ENCODE measurements at places on chromosomes 12 and 14.

- no peak for DNase-seq
These were observed 102.0 kb upstream of the MYL2 start for GRCh38 chr12:111022386-111022785.

- no peak for DNase-seq
These were observed 210.5 kb upstream of the PLEKHG7 start for GRCh38 chr12:92492291-92492690.

DNA sequence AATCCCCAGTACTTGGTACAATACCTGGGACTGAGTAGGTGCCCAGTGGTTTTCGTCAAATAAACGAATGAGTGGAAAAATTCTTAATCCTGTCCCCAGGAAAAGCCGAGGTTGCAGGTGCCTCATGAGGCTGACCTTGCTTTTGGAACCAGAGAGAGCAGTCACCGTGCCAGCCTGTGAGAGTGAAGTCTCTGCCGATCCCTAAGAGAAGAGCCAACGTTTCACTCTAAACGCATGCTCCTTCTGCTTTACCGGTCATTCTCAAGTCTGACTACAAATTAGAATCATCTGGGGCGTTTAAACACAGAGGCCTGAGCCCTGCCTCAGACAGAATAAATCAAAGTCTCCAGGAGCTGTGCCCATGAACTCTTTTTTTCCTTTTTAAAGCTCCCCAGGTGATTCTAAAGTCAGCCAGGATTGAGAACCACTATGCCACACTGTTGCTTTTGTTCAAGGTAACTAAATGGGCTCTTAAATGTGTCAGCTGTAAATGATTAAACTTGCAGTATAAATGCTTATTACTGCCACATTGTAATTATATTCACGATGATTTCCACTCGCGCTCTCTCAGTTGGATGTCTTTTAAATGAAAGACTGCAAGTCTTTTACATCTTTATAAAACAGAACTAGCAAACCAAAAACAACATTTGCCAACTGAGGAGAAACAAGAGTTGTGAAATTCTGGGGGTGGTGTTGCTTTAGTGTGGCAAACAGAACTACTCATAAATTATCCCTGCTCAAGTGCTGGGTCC is 26.9 kb downstream of the TCP11L2 start:
- no peak for DNase-seq

- DNase-seq, result no peak
These were observed 684 bp upstream of the ABCB9 start for GRCh38 chr12:122966743-122967550.

DNA sequence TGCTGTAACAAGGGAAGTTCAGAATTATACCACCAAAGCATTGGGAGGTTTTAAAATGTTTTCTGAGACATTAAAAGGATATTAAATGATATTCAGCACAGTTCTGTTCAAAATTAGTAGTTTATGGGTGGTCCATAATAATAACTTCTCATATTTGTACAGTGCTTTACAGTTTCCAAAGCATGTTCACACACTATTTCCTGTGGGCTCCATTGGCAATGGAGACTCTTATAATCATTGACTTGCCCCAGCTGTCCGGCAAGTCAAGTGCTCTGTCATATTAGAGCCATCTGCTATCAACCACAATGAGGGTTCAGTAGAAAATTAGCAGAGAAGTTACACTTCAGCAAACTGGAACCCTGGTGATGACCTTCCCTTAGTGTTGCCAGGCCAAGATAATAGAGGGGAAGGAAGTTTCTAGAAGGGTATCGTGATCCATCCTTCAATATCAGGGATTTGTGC is 526.6 kb upstream of the CCDC196 start:
- DNase-seq, result no peak

GRCh38 chr12:51082561-51083125 is 753 bp downstream of the CSRNP2 start:
- peak; percentile 49 for DNase-seq

- DNase-seq, result no peak
These were observed 900.6 kb downstream of the VRK1 start for GRCh38 chr14:97697772-97698171.

DNA sequence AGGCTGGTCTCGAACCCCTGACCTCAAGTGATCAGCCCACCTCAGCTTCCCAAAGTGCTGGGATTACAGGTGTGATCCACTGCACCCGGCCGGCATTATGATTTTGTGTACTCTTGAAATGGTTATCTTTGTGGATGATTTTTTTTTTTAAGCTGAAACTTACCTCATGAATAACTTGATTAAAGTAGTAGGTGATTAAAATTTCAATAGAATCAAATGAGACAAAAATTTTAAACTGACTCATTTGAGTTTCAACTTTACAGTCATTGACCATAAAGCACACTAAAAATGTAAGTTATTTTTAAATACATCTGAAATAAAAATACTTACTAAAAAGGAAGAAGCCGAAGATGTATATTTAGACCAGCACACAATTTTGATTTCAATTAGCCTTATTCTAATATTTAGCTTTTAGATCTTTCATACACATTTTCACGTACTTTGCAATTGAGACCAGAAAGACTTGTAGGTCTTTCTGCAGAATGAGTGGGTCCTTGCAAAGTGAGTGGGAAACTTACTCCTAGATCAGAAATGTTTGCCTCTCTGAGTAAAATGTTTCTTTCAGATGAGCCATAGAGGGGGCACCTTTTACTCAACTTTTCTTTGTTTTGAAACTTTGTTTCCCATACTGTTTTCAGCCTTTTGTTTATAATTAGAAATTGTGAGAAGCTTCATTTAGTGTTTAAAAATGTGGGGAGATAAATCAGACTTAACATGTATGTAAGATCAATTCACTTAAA is 34.2 kb downstream of the TMPO start:
- DNase-seq, result no peak

- no peak for DNase-seq
These were observed 93.0 kb downstream of the SLC25A47 start for GRCh38 chr14:100416081-100416680.

GRCh38 chr12:41944216-41944615 is 200.5 kb downstream of the GXYLT1 start:
- DNase-seq, result no peak

GRCh38 chr12:117774941-117775775 is 193.6 kb downstream of the KSR2 start:
- peak; percentile 65 for DNase-seq

DNA sequence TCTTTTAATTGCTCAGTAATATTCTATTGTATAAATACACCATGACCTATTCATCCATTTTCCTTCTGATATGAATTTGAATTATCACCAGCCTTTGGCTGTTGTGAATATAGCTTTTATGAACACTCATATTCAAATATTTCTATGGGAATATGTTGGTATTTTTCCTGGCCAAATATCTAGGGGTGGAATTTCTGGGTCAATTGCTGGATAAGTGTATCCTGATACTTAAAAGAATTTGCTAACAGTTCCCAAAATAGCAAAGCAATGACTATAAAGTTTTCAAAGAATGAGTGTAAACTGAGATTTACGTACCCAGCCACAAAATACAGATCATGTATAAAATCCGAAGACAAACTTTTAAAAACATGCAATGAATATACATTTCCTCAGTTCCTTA is 148.7 kb upstream of the CLEC14A start:
- no peak for DNase-seq

DNA sequence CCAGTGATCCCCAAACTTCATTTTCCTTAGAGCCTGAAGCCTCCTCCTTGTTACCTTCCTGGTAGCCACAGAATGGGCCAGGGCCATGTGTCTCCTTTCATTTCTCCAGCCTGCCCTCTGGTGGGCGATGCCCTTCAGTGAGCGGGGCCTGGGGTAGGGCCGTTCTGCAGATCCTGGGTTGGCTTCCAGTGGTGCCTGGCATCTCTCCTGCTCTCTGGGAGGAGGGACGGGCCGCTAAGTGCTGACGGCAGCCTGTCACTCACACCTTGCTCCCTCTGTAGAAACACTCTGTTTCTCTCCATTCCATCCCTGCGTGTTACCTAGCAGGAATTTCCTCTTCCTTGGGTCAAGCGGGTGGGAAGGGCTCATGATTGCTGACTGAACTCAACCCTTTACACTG is 232.1 kb downstream of the CACNA1C start:
- peak; percentile 31 for DNase-seq

- no peak for DNase-seq
These were observed 80.7 kb downstream of the ZFC3H1 start for GRCh38 chr12:71582925-71583324.

- no peak for DNase-seq
These were observed 48.7 kb downstream of the ST8SIA1 start for GRCh38 chr12:22285846-22286245.

GRCh38 chr14:76926521-76927251 is 100.5 kb downstream of the LRRC74A start:
- peak; percentile 87 for DNase-seq

GRCh38 chr12:64745980-64746379 is 13.2 kb downstream of the GNS start:
- DNase-seq, result no peak

GRCh38 chr14:22813145-22813544 is 2.1 kb downstream of the SLC7A7 start:
- no peak for DNase-seq

- no peak for DNase-seq
These were observed 276.8 kb upstream of the TMPO start for GRCh38 chr12:98238515-98239130.

GRCh38 chr12:66290716-66291200 is 11.5 kb upstream of the HELB start:
- peak; percentile 88 for DNase-seq

GRCh38 chr12:128150961-128151360 is 116.0 kb upstream of the TMEM132C start:
- no peak for DNase-seq

DNA sequence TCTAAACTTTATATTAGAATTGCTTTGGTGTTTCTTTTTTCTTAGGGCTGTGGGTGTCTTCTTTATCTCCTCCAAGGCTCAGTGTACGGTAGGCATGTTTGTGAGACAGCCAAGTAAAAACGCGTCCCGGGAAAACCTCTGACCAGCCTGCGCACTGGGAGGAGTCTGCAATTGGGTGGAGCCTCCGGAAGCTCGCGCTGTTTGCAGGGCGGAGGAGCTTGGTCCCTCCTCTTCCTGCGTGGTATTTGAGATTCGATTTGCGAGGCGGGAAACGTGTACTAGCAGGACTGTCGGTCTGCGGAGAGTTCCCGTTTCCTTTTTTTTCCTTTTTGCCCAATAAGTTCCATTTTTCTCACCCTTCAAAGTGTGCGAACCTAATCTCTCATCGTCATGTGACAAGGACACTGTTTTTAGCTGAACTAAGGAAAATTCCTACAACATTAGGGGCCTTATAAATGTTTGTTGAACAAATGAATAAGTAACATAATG is 182.1 kb upstream of the OTX2 start:
- no peak for DNase-seq

DNA sequence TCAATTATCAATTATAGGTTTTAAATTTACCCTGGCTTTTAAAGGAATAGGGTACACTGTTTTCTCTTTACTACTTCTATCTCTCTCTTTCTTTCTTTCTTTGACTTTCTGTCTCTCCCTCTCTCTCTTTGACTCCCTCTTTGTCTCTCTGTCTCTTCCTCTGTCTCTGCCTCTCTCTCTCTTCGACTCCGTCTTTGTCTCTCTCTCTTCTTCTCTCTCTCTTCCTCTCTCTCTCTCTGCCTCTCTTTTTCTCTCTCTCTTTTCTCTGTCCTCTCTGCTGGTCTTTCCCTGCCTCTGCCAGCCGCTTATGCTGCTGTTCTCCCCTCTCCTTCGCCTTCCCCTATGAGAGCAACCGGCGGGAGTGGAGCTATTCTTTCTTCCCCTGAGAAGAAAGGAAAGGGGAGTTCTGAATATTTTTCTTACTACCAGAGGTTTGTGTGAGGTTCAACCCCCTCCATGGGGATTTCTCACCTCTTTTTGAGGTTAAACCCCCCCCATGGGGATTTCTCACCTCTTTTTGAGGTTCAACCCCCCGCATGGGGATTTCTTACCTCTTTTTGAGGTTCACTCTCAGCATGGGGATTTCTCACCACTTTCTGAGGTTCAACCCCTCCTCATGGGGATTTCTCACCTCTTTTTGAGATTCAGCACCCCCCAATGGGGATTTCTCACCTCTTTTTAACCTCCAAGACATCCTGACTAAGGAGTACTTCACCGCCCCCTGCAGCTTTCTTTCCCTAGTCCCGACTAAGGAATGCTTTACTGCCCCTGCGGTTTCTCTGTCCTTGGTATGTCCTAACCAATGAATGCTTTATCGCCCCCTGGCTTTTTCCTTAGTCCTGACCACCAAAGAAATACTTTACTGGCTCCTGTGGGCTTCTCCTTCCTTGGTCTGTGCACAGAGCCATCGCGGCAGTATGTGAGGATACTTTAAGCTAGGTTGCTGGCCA is 27.4 kb upstream of the DDHD1 start:
- peak; percentile 6 for DNase-seq

DNA sequence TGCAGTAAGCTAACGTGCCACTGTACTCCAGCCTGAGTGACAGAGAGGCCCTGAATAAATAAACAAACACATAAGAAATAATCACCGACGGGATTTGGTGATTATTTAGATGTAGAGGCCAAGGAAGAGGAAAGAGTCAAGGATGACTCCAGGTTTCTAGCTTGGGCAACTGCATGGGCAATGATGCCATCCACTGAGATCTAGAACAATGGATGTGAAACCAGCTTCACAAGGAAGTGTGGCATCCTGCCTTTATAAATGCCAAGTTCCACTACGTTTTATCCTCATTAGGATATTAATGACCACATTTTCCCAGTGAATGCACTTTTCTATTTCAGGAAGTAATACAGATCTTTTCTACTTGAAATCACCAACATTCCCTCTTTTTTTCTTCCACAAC is 10.9 kb upstream of the PTGER2 start:
- DNase-seq, result no peak

DNA sequence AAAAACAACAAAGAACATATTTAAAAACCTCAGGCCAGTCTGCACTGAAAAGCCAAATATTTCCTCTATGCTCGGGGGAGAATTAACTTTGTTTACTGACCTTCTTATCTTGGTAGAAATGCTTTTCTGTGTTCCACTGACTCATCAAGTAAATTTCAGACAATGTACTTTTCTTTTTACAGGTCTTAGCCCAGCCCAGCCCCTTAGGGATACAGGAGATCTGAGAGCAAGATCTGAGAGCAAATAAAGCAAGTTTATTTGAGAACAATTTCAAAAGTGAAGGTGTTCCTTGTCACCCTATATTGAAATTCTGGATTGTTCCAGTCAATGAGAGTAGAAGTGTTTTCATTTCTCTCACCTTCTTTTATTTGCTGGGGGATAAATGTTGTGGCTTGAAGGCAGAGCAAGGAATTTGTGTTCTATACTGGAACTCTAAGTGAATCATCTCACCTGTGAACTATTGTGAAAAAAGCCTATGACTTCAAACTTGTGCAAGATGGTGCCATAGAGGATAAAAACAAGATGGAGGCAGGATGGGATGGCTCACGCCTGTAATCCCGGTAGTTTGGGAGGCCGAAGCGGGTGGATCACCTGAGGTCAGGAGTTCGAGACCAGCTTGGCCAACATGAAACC is 7.9 kb upstream of the GPRC5A start:
- no peak for DNase-seq
